ENCODE measurements at places on chromosomes 4 and X.

DNA sequence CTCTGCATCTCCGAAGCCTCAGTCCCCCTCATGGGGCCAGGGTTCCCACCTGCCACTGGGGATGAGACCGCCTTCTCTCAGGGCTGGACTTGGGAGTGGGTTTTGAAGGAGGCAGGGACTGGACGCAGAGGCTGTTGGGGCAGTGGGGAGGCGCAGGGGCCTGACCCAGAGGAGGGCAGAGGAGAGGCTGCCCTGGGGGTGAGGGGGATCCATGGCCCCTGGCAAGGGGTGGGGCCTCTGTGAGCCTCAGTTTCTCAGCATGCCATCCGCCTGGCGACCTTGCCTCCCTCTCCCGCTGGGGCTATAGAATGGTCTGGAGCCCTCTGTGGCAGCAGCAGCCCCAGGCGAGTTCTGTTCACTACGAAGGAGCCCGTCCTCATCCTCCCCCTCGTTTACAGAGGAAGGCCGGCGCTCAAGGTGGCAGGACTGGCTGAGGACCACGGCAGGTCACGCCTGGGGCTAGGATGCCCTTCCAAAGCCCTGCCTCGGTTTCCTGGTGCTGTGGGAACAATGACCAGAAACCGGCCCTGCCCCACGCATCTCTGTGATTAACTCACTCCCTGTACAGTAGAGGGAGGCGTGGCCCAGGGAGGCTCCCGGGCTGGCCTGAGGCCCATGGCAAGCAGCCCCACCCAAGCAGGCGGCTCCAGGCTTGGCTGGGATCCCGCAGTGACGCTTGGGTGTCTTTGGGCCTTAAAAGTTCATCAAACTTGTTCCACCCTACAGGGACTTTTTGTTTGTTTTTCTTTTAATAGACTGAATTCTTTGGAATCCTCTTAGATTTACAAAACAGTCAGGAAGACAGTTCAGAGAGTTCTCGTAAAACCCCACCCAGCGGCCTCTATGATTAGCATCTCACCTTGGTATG, 16.0 kb upstream of the SH3TC1 start:
- DNase-seq, result no peak

- no peak for DNase-seq
Observed at GRCh38 chr4:8099981-8100464, 58.6 kb downstream of the ABLIM2 start.

- no peak for DNase-seq
Observed at GRCh38 chrX:40622479-40623138, 619 bp upstream of the MPC1L start.

DNA sequence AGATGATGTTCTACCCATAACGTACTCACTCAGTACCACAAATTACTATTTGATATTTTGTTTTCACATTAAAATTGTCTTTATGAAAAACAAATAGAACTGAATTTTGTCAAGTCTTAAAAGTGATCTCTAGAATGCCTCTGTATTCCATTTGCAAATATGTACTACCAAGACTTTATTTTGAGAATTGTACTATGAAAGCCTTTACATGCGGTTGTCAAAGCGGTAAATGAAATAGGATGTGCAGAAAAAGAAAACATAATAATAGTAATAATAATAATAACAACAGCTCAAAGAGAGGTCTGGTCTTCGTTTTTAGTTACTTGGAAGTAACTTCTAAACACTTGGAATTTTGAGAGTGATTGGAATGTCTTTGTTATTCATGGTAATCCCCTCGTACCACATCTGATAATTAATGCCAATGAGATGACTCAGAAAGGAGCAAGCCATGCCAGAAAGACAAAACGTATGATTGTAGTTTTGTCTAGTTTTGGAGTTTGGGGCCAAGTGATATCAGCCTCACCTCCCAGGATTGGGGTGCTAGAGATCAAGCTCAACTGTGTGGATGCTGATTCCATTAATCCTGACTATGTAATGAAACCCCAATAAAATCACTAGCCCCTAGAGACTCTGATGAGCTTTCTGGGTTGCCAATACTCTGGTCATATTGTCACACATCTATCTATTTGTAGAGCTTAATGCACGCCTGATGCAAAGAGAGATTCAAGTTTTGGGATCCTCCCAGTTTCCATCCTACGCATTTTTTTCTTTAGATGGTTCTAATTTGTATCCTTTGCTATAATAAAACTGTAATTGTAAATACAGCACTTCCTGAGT, 20.2 kb upstream of the CTSO start:
- no peak for DNase-seq

GRCh38 chrX:27924261-27924660, 57.0 kb downstream of the DCAF8L1 start:
- no peak for DNase-seq

GRCh38 chr4:11397146-11397545, 31.5 kb downstream of the HS3ST1 start:
- DNase-seq, result no peak

DNA sequence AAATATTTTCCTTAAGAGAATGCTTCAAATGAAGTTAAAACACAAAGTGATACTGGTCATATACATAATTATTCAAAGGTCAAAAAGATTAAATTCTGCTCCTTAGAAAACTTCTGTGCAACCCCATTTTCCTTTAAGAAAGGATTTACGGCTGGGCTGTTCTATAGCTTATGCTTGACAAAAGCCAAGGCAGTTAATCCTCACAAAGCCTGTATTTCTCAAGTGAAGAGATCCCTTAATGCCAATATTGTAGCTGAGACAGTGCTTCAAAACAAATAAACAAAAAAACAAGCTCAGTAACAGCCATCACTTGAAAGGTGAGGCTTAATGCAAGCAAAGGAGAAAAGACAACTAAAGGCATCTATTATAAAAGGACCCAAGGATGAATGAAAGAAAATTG, 42.5 kb downstream of the BTC start:
- DNase-seq, result no peak

DNA sequence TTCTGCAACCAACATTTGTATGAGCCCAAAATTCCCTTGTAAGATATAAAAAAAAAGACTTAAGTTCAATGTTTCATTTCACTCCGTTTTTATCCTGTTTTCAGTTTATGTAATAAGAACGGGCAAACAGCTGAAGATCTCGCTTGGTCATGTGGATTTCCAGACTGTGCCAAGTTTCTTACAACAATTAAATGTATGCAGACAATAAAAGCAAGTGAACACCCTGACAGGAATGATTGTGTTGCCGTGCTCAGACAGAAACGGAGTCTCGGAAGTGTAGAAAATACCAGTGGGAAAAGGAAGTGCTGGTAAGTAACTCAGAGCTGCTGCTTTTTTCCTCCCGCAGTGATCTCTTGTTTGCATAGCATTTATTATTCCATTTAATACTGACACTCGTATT, 2.8 kb downstream of the ANKRD37 start:
- DNase-seq, result no peak

DNA sequence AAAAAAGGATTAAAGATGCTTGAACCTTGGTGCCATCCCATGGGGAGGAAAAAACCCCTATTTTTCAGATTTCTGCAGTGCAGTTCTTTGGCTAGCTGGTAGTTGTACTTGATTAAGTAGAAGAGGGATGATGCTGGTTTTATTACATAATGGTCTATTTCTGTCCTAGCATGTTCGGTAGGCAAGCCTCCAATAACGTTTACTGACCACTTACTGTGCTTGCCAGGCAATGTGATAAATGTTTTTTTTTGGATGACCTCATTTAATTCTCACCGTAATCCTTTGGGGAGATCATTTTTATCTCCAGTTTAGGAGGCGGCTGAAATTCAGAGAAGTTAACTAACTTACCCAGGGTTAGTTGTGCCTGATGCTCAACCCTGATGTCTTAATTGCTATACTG, 92.1 kb upstream of the RPA4 start:
- no peak for DNase-seq

DNA sequence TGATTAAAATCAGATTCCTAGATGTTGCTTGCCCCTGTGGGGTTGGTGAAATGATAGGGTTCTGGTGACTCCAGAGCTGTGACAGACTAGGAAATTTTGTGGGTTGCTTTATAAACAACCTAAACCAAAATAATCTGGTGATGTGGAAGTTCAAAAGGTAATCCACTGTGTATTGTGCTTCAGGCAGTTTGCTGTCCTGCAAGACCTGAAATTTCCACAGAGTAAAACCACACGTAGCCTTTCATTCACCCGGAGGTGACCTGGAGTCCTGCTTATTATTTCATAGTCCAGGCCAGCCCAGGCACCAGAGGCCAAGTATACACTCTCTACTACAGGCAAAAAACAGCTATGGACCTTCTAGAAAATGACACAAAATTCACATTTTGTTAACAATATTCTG, 114.6 kb upstream of the CBR4 start:
- no peak for DNase-seq

DNA sequence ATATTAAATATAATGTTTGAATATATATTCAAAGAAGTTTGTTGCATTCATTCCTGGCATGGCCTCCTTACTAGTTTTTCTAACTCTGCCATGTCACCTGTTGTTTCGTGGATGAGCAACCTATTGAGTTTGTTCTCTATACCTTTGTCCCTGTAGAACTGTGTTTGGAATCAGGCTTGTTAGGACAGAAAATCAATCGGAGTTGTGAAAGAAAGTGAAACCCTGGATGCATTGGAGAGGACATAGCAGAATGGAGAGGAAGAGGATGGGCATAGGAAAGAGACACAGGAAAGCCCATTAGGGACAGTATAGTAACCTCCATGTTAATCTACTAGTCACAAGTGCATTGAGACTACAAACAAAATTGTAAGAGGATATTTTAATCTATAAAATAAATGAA, 31.2 kb downstream of the ANK2 start:
- DNase-seq, result no peak

DNA sequence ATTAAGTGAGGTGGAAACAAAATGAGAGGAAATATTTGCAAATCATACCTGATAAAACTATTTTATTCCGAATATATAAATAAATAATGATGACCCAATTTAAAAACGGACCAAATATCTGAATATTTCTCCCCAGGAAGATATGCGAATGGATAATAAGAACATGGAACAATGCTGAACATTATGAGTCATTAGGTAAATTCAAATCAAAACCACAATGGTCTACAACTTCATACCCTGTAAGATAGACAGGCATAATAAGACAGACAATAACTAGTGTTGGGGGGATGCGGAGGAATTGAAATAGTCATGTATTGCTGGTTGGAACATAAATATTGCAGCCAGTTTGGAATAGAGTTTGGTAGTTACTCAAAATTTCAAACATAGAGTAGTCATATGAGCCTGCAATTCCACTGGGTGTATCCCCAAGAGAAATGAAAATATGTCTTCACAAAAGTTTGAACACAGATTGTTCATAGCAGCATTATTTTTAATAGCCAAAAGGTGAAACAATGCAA, 47.6 kb upstream of the DRP2 start:
- no peak for DNase-seq

- no peak for DNase-seq
Observed at GRCh38 chr4:48372272-48372671, 30.9 kb downstream of the SLAIN2 start.

- no peak for DNase-seq
Observed at GRCh38 chrX:2965965-2966364, 36.8 kb upstream of the ARSD start.

DNA sequence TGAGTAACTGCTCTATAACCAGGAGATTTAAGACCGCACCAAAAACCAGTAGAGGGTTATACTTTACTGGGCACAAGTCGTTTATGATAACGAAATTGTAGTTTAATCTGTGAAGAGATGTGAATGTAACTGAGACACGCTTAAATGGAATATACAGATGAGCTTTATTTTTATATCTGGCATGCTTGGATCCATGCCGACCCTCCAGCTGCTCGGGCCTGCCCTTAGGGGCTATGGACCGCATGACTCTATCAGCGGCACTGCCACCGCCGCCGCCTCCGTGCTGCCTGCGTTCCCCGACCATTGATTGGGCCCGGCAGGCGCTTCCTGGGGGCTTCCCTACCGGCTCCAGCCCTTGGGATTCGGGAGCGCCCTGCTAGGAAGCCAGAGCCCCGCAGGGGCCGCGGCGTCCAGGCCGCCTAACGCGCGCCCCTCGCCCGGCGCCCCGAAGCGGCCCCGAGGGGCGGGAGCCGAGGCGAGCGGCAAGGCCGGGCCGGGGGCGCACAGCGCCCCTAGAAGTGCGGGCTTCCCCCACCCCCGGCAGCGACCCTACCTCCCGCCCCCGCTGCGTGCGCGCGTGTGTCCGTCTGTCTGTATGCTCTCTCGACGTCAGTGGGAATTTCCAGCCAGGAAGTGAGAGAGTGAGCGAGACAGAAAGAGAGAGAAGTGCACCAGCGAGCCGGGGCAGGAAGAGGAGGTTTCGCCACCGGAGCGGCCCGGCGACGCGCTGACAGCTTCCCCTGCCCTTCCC, at the start of gene NFKB1:
Gene NFKB1, plus strand, starts transcription at position 664 of the 751 bp plus-strand sequence. CDS start 24,160 bp downstream, outside the sequence.
- DNase-seq, result peak; percentile 69

GRCh38 chr4:11456401-11456800, 27.7 kb upstream of the HS3ST1 start:
- no peak for DNase-seq

DNA sequence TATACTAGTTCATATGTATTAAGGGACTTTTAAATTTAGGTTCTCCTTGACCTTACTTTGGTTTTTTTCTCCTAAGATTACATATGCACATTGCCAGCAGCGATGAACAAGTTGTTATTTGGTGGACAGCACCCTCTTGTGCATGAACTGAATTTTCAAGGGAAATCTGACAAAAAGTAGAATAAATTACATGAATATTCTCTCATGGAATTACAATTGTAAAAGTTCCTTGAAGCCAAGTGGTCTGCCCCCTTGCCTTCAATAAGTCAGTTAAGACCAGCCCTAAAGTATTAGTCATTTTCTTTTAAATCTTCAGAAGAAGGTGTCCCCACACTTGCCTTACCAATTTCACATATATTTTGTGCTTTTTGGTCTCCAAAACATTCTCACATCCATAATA, 30.7 kb upstream of the SMARCA5 start:
- DNase-seq, result no peak

DNA sequence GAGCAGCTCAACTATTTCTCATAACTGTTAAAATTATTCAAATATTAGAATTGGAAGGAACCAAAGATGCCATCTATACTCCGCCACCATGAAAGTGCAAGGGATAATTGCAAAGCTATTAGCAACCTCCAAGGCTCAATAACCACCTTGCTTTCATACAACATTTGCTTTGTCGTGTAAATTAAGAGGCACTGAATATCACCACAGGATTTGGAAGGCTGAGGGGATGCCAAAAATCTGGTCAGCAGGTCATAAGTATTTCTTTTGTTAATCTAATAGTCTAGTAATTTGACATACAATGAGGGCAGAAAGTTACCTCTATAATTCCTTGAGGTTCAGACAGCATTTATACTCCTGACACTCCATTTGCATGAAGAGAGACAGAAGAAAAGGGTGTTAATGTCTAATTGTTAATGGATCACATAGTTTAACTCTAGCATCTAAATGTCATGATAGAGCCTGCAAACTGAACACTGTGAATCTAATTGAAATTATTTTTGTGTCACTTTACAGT, 200.9 kb upstream of the DIAPH2 start:
- no peak for DNase-seq

DNA sequence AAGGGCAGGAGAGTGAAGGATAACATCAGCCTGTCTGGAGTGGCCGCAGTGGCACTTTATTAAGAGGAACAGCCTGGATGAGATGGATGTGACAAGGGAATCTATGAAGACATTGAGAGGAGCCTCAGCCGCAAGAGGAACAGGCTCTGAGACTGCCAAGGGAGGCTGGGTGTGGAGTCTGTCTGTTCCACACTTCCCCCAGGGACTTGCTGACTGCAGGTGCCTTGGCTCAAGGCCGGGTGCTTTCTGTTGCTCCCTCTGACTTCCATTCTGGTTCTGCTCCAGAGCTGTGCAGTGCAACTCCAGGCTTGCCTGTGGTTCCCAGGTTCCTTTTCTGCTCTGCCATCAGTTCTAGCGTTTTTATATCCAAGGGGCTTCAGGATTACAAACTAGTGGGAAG, 54.6 kb downstream of the FRMPD3 start:
- no peak for DNase-seq

- no peak for DNase-seq
Observed at GRCh38 chrX:129933700-129934099, 27.7 kb downstream of the UTP14A start.

Data from dorsolateral prefrontal cortex (tissue), 122 donors.